Stimulated activated CD4-positive, alpha-beta T cell treated with anti-CD3 and anti-CD28 coated beads, TNF-alpha, amount 100 ng/mL, for 4 hours (primary cell): ENCODE measurements at places on chromosomes 7 and 10.

DNA sequence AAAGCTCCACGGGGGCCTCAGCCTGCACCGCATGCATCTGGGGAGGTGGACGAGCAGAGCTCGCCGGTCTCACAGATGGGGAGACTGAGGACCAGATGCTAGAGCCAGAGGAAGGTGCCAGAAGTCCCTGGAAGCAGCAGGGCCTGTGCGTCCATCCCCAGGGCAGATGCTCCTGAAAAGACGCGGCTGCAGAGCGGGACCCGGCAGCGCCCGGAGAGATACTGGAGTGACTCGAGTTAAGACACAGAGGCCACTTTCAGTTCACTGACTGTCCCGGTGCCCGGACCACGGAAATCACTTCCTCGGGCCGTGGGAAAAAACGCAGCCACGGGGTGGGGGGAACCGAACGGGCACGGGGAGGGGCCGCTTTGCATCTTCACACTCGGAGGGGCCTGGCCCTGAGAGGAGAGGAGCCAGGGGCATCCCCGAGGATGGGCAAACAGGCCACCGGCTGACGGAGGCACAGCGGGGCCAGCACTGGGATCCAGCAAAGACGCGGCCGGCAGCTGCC is 85.4 kb downstream of the FOXL3 start:
- DNase-seq = no peak

- DNase-seq = no peak
Measured at GRCh38 chr7:147240468-147240867, 1123.9 kb downstream of the CNTNAP2 start.

DNA sequence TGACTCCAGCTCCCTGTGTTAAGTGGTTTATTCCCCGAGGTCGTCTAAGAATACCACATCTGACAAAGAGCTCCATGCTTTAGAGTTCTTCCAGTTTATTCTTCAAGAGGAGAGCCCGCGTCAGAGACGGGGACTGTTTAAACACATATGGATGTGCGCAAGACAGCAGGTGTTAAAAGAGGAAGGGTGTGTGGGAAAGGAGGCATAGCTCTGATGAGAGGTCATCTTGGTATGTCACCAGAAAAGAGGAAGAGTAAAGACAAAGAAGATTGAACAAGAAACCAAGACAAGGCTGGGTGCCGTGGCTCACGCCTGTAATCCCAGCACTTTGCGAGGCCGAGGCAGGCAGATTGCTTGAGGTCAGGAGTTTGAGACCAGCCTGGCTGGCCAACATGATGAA is 258.7 kb downstream of the CCDC3 start:
- DNase-seq = no peak

GRCh38 chr7:46716926-46717325 is 795.9 kb upstream of the IGFBP3 start:
- no peak for DNase-seq

GRCh38 chr7:115578576-115578975 is 452.0 kb downstream of the TFEC start:
- no peak for DNase-seq

DNA sequence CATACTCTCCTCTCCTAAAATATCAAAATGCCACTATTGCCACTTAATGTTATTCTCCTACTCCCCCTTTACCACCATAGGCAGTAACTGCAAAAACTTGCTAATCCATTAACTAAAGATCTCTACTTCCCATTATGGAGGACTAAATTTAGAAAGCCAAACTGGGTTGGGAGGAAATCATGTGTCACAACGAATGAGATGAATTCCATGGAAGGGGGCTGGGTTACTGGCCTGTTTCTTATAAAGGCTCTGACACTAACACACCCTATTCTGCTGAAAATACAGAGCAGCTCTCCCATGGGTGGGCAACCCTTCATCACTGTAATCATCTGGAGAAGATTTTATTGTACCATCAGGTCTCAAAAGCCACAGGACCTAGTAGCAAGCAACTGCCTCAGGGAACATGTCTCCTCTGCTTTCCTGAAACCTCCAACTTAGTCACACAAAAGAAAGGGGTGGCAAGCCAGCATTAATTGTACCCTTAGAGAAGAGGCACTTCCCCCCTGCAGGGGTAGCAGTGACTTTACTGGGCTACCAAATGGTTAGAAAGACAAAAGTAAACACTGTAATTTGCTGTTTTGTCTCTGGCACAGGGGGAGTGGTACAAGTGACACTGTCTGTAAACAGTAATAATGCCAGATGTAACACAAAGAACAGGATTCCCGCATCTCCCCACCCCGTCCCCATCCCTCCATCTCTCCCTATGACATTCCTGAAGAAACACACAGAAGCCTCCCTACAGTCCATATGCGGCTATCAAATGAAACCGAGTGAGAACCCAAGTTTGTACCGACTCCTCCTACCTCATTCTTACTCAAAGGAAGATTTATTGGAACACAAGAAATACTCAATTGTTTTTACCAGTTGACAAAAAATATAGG is 81.6 kb downstream of the ARMH3 start:
- DNase-seq = no peak

- no peak for DNase-seq
Measured at GRCh38 chr7:55567571-55567970, 4.7 kb downstream of the VOPP1 start.
